Aorta (tissue), 5 donors: ENCODE measurements at places on chromosomes 1 and 21. TPM values are rescaled to one million over a fixed set of nuclear protein-coding genes. Genes with fewer than 3 reads are reported as not detected.

DNA sequence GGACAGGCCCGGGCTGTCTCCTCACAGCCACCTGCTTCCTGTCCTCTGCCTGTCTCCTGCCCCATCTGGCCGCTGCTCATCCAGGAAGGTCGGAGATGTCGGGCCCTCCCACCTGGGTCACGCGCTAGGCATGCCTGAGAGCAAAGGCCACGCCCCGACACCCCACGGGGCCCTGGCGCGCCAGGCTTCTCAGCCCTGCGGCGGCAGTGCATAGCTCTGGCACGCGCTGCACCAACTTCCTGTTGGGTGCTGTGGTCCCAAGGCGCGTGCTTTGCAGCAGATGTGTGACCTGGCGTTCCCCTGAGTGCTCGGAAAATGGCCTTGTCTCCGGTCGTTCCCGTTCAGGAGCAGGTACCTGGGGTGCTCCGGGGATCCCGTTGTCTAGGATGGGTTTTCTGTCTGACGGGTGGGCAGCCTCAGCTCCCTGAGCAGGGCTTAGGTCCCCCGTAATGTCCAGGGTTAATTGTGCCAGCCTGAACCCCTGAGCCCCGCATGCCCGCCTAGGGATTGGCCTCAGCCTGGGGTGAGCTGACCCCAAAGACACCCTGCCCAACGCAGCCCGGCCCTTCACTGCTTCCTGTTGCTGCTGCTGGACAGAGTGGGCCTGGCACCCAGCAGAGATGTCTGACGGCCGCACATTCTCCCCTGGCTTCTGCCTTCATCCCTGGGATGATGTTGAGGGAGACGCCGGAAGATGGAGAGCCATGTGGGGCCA is 19.4 kb upstream of the KCNAB2 start:
- peak; percentile 87 for DNase-seq

LRRC71 gene
- 1.3 TPM for total RNA-seq

CLIC6 gene
- 3.0 TPM for total RNA-seq

TMEM82 gene
- not detected for total RNA-seq

DNA sequence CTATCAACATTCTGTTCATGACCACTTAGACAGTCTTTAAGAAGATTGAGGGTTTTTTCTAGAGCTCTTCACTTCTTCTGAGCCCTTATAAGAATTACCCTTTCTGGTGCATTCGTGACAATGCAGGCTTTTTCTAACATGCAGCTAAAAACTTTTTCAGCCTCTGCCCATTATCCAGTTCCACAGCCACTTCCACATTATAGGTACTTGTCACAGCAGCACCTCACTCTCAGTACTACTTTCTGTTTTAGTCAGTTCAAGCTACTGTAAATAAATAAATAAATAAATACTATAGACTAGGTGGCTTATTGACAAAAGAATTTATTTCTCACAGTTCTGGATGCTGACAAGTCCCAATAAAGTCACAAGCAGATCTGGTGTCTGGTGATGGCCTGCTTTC is 284.4 kb upstream of the PKN2 start:
- DNase-seq = no peak

SYNC gene
- 37.5 TPM for total RNA-seq

DNA sequence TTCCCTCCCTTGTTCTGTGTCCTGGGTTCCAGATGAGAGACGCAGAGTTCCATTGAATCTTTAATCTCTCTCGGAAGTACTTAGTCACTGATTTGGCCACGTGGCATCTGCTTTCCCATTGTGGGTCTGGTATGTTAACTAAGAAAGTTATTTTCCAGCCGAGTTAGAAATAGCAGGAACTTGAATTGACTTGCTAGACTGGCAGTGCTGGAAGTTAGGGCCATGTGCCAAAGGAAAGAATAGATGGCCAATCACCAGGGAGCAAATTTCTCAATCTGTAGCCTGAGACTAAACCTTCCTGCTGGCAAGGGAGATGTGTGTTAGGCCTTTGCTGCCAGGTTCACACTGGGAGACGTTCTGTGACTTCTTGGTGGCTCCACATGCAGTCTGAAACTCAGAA is 24.2 kb upstream of the SLFNL1 start:
- DNase-seq = peak; percentile 81

DNA sequence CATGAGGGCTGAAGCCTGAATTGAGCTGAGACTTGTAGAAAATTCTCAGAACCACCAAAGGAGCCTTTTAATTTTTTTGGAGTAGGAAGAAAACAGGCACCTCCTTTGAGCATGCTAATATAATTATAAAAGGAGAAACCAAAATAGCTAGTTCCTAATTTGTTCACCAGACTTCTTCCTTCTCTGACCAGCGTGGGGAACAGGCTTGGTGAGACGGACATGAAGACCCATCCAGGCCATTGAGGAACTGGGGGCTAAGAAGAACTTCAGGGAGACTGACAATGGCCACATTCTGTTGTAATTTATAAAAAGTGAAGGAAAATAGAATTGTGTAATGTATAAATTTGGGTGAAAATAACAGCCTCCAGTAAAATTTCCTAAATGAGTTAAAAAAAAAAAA is 62.6 kb downstream of the MAN1C1 start:
- peak; percentile 28 for DNase-seq
